ENCODE measurements at places on chromosomes 13 and 19. TPM values are rescaled to one million over a fixed set of nuclear protein-coding genes. Genes with fewer than 3 reads are reported as not detected.

- H3K4me1 ChIP-seq, result peaks cover 3% of the 10 kb centered on the region
- no peaks in the 10 kb centered on the region for H3K36me3 ChIP-seq
- no peaks in the 10 kb centered on the region for H3K27me3 ChIP-seq
- no peak overlapping the region for H3K27ac ChIP-seq
- H3K4me3 ChIP-seq, result no peak overlapping the region
These were observed 7.6 kb downstream of the LYPD3 start for GRCh38 chr19:43457809-43458208.

Gene IZUMO2
- total RNA-seq, result not detected

DNA sequence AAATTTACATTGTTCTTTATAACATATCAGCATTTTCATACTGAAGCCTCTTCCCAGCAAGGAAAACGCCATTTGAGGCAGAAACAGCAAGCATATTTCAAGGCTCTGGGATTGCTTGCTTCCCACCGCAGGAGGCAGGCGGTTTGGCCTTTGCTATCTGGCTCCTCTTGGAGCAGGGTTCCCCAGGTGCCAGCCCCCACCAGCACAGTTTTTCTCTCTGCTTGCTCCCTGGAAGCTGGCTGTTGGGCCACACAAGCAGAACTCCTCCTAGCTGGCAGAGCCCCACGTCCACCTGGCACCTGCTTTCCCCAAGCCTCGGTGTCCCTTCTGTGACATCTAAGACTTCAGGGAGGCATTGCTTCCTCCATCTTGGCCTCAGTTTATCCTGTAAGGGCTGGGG, 16.7 kb downstream of the GATAD2A start:
- H3K27me3 ChIP-seq, result no peaks in the 10 kb centered on the region
- no peak overlapping the region for H3K4me3 ChIP-seq
- no peaks in the 10 kb centered on the region for H3K36me3 ChIP-seq
- peaks cover 21% of the 10 kb centered on the region for H3K4me1 ChIP-seq
- H3K27ac ChIP-seq, result no peak overlapping the region

DNA sequence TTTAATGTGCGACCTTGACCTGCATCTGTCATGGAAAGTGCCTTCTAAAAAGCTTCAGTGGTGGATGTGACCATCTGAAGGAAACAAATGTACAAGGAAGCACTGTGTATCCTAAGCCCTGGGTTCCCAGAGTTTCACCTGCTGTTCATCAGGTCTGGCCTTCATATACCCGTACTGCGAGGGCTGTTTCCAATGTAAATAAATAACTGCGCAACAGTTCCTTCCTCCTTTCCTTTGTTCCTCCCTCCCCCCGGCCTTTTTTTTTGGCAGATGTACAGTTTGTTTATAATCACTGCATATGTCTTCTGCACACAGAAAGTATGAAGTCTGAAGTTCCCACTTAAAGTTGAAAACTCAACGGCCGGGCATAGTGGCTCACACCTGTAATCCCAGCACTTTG, 5.2 kb downstream of the FAAP24 start:
- H3K4me3 ChIP-seq, result no peak overlapping the region
- no peaks in the 10 kb centered on the region for H3K4me1 ChIP-seq
- H3K36me3 ChIP-seq, result no peaks in the 10 kb centered on the region
- DNase-seq, result no peak
- H3K27ac ChIP-seq, result no peak overlapping the region
- H3K27me3 ChIP-seq, result no peaks in the 10 kb centered on the region

Gene SULT2A1
- total RNA-seq, result not detected

Gene MAMSTR
- 1.2 TPM for total RNA-seq

- no peak overlapping the region for H3K4me3 ChIP-seq
- DNase-seq, result no peak
- H3K27ac ChIP-seq, result no peak overlapping the region
These were observed 1.6 kb downstream of the ZNF837 start for GRCh38 chr19:58379246-58379645.

GRCh38 chr19:58326914-58327726, at the start of gene ZSCAN22:
TSS of gene ZSCAN22 (plus strand) at chr19:58326994. CDS start at chr19:58334803, 7,809 bp downstream.
- peak; percentile 98 for DNase-seq
- H3K27me3 ChIP-seq, result no peaks in the 10 kb centered on the region
- H3K4me3 ChIP-seq, result peak within 1 kb of the TSS; percentile 83

Gene CBY2
- total RNA-seq, result not detected

Gene CCDC124
- 59.7 TPM for total RNA-seq

GRCh38 chr13:81275666-81276258, 934.8 kb upstream of the SPRY2 start:
- H3K36me3 ChIP-seq, result no peaks in the 10 kb centered on the region
- H3K27ac ChIP-seq, result no peak overlapping the region
- no peaks in the 10 kb centered on the region for H3K27me3 ChIP-seq
- no peaks in the 10 kb centered on the region for H3K4me1 ChIP-seq

GRCh38 chr19:32196690-32197420, 148.6 kb upstream of the ZNF507 start:
- DNase-seq, result no peak
- no peak overlapping the region for H3K4me3 ChIP-seq
- no peak overlapping the region for H3K27ac ChIP-seq
- H3K27me3 ChIP-seq, result no peaks in the 10 kb centered on the region
- no peaks in the 10 kb centered on the region for H3K36me3 ChIP-seq

Gene VSIG10L
- total RNA-seq, result 2.1 TPM

DNA sequence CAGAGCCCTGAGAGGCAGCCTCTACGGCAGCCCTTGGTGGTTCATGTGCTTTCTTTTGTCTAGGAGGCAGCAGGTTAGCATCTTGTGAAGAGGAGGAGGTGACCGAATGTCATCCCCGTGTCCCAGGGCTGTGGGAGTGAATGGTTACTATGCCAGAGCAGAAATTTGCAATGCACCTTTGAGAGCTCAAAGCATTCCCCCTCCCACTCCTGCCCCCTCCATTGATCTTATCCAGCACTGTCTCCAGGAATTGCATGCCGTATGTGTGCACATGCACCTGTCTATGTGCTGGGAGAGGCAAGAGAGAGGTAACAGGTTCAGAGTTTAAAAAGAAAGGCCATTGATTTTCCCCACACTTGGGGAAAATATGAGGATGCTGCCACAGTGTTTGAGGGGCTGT, 10.2 kb downstream of the RASL11A start:
- no peaks in the 10 kb centered on the region for H3K27me3 ChIP-seq
- H3K36me3 ChIP-seq, result no peaks in the 10 kb centered on the region
- H3K27ac ChIP-seq, result no peak overlapping the region
- DNase-seq, result no peak
- no peaks in the 10 kb centered on the region for H3K4me1 ChIP-seq

- DNase-seq, result no peak
- no peaks in the 10 kb centered on the region for H3K27me3 ChIP-seq
- no peak overlapping the region for H3K27ac ChIP-seq
- no peak overlapping the region for H3K4me3 ChIP-seq
- H3K36me3 ChIP-seq, result no peaks in the 10 kb centered on the region
- H3K4me1 ChIP-seq, result no peaks in the 10 kb centered on the region
These were observed 110.8 kb upstream of the POSTN start for GRCh38 chr13:37709318-37709717.

DNA sequence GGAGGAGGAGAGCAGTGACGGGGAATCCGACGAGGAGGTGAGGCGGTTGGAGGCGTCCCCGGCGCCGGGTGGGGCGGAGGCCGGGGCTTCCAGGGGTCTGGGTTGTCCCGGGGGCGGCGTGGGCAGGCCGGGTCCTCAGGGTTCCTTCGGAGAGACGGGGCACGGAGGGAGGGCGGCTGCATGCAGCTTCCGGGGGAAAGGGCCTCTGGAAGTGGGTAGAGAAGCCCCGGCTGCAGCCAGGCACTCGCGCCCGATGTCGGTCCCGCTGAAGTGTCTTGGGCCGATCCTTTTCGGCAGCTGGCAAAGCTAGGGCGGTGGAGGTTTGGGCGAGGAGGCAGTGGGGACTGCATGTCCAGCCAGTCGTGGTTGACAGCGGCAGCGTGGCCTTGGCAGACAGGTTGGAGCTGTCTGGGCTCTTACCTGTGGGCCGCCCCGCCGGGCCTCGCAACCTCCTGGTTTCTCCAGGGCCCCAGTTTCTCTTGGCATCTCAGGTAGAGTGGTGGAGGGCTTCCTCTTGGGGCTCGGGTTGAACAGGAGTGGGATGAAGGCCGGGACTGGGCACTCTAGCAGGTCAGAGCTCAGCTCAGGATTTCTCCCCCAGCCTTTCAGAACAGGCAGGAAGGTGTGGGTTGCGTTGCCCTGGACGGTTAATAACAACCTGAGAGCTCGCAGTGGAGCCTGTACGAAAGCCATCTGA, 690 bp downstream of the KMT2B start:
- peaks cover 33% of the 10 kb centered on the region for H3K36me3 ChIP-seq
- peak; percentile 83 for DNase-seq
- peak overlapping the region; percentile 75 for H3K27ac ChIP-seq
- peaks cover 24% of the 10 kb centered on the region for H3K4me1 ChIP-seq
- H3K27me3 ChIP-seq, result no peaks in the 10 kb centered on the region
- H3K4me3 ChIP-seq, result peak overlapping the region; percentile 78
